ENCODE measurements at places on chromosomes 7 and 10. TPM values are rescaled to one million over a fixed set of nuclear protein-coding genes. Genes with fewer than 3 reads are reported as not detected.

DNA sequence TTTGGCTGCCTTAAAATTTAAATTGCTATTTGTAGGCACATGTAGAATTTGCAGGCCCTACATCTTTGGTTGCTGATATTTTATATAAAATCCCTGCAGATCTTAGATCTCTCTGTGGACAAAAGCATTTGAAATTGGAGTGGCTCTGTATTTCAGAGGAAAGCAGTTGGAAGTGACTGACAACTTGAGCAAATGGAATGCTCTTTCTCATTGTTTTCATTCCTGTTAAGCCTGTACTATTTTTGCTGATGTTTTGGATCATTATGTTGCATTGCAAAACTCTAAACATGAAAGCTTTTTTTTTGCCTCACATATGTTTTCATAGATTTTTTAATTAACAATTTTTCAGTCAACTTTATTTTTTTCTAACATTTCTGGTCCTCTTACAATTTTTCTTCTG, 251.2 kb upstream of the MDFIC start:
- DNase-seq = no peak

Gene SKAP2
- total RNA-seq = 46.6 TPM

Gene TCTN3
- total RNA-seq = 26.6 TPM

- peak; percentile 30 for DNase-seq
Observed at GRCh38 chr7:39950473-39951225, 593 bp downstream of the CDK13 start.

Gene BRAT1
- 21.9 TPM for total RNA-seq

Gene RARRES2
- 61.1 TPM for total RNA-seq

- DNase-seq = no peak
Observed at GRCh38 chr10:127978481-127978880, 71.6 kb downstream of the PTPRE start.

DNA sequence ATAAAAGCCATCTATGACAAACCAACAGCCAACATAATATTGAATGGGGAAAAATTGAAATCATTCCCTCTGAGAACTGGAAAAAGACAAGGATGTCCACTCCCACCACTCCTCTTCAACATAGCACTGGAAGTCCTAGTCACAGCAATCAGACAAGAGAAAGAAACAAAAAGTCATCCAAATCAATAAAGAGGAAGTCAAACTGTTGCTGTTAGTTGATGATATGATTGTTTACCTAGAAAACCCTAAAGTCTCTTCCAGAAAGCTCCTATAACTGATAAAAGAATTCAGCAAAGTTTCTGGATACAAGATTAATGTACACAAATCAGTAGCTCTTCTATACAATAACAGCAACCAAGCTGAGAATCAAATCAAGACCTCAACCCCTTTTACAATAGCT, 285.1 kb upstream of the PHF14 start:
- DNase-seq = no peak

Gene CD36
- 18.0 TPM for total RNA-seq

DNA sequence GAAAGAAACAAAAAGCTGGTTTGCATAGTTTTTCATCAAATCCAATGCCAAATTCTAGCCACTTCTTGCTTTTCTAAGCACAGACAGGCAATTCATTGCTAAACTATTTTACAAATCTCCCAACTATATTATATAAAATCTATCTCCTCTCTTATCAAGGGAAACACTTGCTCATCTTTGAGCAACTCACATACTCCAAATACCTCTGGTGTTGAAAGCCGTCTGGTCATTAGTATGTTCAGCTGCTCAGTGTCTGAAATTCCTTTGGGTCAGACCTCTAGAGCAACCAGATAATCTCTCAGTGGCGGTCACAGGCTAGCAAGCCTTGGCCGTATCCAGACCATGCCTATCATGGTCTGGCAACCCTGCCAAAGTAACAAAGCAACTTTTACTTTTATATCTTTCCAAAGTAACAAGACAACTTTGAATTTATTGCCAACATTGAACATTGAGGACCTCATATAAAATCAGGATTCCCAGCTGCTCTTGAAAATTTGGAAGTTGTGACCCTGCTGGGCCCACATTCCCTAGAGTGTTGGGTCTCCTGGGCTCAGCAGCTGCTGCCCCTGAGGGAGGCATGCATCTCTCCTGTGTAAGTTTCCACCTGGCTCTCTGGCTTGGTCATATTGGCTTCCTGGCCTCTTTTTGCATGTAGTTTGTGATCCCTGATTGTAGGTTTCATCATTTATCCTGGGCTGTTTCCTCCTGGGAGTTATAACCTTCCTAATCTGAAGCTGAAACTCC, 56.8 kb upstream of the LANCL2 start:
- DNase-seq = no peak

GRCh38 chr10:26571655-26572054, 125.8 kb upstream of the PDSS1 start:
- no peak for DNase-seq

DNA sequence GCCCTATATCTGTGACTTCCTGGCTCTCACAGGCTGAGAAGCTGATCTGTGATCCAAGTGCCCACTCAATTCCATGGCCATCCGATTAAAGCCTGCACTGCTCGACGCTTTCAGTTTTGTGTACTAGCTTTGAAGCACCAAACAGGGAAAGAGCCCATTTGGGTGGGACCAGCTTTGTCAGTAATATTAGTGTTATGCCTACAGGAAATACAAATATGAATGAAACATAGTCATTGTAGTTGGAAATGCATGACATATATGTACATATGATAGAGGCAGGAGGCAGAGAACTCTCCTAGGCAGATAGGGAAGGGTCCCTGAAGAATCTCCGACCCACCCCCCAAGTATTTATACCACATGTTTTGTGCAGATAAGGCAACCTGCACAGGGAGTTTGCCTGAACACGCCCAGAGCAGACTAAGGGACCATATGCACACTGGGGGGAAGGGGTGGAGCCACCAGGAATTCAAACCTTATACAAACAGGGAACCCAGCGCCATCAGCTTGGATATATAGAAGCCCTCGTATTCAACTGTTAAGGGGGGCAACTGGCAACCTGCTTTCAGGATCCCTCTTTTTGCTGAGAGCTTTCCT, 653.2 kb downstream of the PARD3 start:
- no peak for DNase-seq

DNA sequence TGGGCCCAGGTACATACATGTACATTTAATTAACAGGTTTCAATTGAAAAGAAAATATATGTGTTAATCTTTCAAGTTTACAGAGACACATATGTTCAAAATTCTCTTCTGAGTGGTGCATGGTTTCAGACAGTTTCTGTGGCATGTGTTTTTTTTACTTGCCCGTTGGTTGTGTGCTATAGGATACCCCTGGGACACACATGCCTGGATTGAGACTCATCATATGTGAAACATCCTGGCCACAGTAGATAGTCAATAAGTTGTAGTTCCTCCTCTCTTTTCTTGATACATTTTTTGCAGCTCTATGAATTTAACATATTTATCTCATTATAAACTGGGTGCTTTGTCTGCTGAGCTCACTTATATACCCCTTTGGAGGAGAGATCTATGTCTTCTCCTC, 207.8 kb upstream of the CTBP2 start:
- no peak for DNase-seq

DNA sequence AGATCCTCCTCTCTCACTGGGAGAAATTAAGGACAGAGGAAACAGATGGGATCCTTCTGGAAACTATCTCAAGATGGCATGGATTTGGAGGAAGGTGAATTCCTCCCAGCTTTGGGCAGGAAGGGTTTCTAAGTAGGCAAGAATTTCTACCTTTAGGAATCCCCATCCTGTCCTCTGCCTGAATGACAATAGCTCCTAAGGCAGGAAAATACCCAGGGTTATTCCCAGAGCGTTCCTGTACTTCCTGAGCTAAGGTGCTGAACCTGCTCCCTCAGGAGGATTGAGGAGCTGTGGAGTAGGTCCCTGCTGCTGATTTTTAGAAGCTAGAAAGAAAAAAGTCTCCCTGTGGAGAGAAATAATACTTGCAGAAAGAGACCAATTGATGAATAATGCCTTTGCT, 568 bp downstream of the MGAM2 start:
- no peak for DNase-seq

Gene EBLN1
- not detected for total RNA-seq

DNA sequence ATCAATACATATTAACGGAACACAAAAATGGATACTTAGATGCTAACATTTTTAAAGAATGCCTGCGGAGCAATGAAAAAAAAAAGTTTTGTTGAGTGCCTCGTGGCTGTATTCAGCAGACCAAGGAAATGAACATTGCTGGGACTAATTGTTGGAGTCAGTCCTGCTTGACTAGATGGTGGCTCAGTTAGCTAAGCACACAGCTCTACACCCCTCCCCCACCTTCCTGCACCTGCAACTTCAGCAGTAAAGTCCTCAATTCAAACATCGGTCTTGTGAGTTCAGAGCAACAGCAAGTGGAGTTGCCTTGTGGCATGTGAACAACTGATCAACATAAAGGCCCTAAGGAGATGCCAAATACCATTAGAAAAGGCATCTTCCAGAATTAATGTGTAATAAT, 326.0 kb upstream of the NPSR1 start:
- DNase-seq = no peak

- peak; percentile 85 for DNase-seq
Observed at GRCh38 chr10:103685880-103686669, 169.3 kb downstream of the SH3PXD2A start.

Gene PTPRZ1
- 0.12 TPM for total RNA-seq

- no peak for DNase-seq
Observed at GRCh38 chr7:154836021-154836448, 166.9 kb downstream of the PAXIP1 start.

DNA sequence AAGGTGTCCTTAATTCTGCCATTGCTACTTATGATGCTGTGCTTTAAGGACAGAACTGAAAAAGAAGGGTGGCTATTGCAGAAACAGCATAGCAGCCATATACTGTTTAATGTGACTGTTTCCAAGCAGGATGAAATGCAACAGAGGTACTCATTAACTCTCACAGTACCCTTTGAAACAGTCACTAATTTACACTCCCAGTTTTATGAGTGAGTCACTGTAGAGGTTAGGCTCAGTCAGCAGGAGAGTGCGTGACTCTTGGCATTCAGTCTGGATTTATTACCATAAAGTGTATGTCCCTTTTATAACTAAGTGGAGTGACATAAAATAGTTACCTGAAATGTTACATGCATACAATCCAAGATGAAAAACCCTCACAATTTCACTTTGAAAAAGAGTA, 27.7 kb downstream of the ALDH18A1 start:
- DNase-seq = peak; percentile 38

Gene LRRC4
- total RNA-seq = 4.5 TPM

GRCh38 chr10:71081912-71082311, 130.5 kb upstream of the UNC5B start:
- no peak for DNase-seq

- DNase-seq = no peak
Observed at GRCh38 chr10:114432566-114433093, 28.3 kb upstream of the AFAP1L2 start.

- DNase-seq = no peak
Observed at GRCh38 chr10:132136689-132137088, 50.1 kb upstream of the DPYSL4 start.

DNA sequence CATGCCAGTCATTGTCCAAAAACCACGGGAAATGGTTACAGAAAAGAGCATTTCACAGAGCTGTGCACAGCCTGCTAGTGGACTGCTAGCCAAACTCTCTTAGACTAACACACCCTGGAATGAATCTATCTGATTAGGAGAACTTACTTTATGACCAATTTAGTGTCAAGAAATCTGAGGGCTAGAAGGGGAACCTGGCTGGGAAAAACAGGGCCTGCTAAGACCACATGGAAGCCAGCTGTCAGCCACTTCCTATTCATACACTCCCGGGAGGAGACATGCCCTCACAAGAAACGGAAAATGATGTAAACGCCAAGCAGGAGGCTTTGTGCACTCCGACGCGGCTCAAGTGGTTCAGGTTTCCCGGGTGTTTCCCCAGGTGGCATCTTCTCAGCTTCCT, 54.8 kb downstream of the MPP7 start:
- no peak for DNase-seq

Gene MOGAT3
- 62.4 TPM for total RNA-seq

DNA sequence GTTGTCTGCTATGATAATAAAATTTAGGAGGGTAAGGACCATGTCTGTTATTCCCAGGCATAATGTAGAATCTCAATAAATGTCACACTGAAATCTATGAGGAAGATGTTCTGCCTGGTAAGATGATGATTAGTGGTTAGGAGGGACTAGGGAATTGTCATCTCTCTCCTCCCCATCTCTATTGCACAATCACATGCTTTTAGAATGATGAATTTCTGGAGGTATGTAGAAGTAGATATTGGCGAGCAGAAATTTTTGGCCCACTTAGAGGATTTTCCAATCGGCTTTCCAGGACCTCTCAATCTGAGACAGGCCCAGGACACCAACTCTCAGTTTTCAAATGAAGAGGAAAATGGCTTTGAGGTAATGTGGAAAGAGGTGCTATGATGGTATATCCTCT, 2.0 kb upstream of the PITX3 start:
- DNase-seq = no peak

Gene SFTPA1
- not detected for total RNA-seq

DNA sequence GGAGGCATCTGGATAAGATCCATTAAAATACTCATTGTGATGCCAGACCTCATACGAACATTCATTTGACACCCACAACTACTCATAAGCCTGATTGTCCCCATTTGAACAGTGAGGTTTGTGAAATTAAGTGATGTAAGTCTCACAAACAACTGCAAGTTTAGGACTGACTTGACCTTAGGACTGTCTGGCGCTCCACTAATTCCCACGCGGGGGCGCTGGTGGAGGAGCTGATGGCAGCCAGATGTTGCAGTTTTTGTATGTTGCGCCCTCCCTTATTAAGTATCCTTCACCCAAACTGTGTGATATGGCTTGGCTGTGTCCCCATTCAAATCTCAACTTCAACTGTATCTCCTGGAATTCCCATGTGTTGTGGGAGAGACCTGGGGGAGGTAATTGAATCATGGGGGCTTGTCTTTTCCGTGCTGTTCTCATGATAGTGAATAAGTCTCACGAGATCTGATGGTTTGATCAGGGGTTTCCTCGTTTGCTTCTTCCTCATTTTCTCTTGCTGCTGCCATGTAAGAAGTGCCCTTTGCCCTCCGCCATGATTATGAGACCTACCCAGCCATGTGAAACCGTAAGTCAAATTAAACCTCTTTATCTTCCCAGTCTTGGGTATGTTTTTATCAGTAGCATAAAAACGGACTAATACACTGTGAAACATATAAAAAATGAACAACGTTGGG, 20.3 kb upstream of the TIAL1 start:
- DNase-seq = no peak

Gene C10orf95
- 2.1 TPM for total RNA-seq

DNA sequence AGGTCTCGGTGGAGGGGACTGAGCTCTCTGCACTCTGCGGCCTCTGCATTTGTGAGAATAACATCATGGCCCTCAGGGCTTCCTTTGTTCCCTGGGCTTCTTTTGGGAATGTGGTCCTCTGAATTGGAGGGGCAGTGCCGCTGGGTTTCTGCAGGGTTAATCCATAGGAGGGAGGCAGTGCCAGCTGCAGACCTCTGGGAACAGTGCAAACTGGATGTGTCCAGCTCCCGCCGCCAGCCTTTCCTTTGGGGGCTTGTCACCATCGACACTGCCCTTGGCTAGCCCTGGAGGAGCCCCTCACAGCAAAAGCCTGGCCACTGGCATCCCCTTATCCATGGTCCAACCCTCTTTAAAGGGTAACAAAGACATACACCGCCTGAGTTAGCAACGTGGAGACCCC, 174.0 kb downstream of the WDR37 start:
- DNase-seq = no peak

Gene CYP17A1
- total RNA-seq = not detected

Measured in left colon (tissue), 2 donors.